ENCODE measurements at places on chromosomes 11 and 22. TPM values are rescaled to one million over a fixed set of nuclear protein-coding genes. Genes with fewer than 3 reads are reported as not detected.

DNA sequence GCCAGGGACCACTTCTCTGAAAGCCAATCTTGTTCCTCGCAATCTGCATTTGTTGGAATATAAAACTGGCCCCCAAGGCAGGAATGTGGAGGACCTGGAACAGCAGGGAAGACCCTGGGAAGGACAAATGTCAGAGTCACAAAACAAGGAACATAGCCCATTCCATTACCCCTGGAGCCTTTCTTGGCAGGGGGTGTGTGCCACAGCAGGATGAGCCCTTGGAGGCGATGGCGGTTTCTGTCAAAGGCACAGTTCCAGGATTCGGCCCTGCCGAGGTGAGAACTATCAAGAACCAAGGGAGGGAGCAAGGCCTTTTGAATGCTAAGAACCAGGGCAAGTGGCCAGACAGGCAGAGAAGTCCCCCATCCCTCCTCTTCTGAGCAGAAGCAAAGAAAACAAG, 204.3 kb downstream of the TRIM29 start:
- DNase-seq, result no peak

DNA sequence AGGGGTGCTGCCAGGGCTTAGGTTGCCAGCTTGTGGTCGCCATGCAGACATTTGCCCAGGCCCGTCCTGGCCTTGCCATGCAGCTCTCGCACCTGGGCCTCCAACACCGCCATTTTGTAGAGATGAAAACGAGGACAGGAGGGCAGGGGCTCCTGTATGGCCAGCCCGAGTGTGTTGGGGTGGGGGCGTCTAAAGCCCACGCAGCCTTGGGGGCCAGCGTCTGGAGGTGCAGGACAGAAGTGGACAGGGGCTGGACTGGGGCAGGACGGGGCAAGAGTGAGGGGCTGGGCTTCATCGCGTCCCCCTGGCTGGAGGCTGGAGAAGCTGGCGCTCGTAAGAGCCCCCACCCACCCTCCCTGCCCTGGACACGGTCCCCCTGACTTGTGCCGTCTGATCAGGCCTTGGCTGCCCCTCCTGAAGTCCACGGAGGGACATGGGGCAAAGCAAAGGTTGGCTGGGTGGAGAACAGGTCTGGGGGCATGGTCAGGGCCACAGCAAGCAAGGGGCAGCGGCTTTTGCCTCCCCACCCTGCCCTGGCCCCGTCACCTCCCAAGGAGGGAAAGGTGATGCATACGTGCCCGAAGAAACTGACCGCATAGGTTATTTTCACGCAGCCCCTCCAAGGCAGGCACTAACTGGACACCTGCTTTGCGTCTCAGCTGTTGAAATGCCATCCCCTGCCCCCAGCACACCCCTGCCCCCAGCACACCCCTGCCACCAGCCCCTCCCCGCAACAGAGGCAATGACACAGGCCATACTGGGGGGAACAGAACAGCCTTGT, 815 bp downstream of the TNNT3 start:
- no peak for DNase-seq

Gene RAB38
- total RNA-seq, result 0.70 TPM

Gene MAPK11
- 10.4 TPM for total RNA-seq

GRCh38 chr22:39382410-39382809, 17.2 kb upstream of the TAB1 start:
- no peak for DNase-seq

Measured in activated CD8-positive, alpha-beta T cell treated with anti-CD3 and anti-CD28 coated beads, Interleukin-2, amount 10 ng/mL, durations not matched to agents 7 days and 5 days (primary cell).